Stimulated activated CD8-positive, alpha-beta memory T cell treated with anti-CD3 and anti-CD28 coated beads, Interleukin-7, amount 100 ng/mL, for 48 hours (primary cell): ENCODE measurements at places on chromosomes 2 and 18.

DNA sequence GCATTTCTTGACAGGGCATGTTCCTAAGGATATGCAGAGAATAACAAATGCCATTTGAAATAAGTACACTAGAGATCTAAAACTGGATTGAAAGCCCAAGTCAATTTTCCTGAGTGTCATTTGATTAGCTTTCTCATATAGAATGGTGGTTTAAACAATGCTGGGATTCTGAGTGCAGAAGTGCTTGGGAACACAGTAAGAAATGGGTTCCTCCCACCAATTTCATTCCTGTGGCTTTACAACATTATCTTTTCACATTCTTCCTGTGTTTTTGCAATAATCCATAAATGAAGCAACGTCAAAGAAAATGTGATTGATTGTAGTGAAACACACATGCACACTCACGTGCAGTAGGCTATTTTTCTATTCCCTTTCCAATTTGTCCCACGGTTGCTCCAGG is 1858.4 kb upstream of the PIK3C3 start:
- no peak for DNase-seq

DNA sequence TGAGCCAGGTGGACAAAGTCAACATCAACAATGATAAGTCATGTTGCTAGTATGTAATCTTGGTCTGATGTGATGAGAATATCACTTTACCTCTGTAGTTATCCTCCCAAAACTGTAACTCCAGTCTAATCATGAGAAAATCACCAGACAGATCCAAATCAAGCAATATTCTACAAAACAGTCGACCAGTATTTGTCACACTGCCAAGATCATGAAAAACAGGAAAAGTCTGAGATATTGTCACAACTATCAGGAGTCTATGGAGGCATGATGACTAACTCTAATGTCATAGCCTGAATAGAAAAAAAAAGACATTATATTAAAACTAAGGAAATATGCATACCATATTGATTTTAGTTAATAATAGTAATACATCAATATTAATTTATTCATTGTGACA is 1883.3 kb upstream of the CELF4 start:
- no peak for DNase-seq

- DNase-seq: no peak
Measured at GRCh38 chr2:54259413-54260240, 3.6 kb upstream of the TSPYL6 start.

DNA sequence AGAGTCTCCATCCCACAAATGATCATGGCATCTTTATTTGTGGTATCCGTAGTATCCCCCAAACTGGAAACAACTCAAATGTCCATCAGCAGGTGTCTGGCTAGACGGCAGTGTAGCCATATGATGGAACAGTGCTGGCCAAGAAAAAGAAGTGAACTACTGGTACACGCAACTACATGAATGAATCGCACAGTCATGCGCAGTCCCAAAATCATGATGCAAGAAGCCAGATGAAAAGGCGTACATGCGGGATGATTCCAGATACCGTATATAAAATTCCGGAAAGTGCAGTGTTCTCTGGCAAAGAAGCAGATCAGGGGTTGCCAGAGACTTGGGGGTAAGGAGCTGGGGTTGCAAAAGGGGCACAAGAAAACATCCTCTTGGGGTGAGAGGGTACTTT is 102.5 kb downstream of the ASAP2 start:
- DNase-seq: no peak

- no peak for DNase-seq
Measured at GRCh38 chr2:96249654-96250053, 16.1 kb downstream of the TMEM127 start.

DNA sequence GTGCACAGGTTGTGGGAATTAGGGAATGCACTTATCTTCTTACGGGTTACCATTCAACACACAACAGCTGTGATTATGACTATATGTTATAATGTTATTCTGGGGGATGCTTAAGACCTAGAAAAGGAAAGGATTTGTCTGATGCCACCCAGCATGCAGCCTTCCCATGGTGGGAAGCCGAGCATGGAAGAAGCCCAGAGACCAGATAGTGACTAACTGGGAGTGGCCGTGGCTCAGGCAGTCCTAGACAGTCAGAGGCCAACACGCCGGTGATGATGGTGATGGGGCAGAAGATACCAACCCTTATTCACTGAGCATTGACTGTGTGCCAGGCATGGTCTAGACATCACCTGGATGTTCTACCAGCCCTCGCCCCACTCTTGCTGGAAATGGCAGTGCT is 35.9 kb downstream of the CYRIA start:
- no peak for DNase-seq

DNA sequence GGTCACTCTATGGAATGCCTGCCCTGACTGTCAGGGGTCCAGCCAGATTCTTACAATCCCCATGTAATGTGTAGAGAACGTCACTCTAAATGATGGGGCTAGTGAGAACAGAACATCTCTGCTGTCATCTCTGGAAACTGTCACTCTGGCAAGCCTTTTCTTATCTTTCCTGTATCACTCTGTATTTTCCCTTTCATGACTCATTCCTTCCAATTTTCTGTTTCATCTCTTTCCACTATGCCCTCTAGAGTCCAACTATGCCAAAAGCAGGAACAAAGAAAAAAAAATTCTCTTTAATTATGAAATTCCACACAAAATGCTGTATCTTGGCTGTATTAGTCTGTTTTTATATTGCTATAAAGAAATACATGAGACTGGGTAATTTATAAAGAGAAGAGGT is 608.8 kb downstream of the ADCYAP1 start:
- DNase-seq: no peak

DNA sequence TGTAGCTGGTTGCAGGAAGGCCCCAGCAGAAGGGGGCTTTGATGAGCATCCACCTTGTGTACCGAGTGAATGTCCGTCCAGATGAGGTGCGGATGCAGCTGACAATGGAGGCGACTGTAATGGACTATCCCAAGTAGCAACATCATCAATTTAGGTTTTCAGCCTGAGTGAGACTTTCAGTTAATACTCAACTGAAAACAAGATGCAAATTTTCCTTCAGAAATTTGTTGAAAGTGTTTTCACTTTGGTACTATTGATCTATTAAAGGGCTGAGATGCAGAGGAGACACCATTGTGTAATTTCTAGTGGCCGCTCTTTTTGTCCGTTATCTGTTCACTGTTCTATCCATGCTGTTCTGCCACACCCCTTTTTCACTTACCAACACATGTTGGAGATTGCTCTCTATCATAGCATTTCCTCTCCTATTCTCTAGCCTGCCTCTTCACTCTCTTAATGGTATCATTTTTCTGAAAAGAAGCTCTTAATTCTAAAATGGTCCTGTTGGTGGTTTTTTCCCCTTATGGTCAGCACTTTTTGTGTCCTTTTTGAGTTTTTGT is 12.0 kb upstream of the CASP8 start:
- no peak for DNase-seq

DNA sequence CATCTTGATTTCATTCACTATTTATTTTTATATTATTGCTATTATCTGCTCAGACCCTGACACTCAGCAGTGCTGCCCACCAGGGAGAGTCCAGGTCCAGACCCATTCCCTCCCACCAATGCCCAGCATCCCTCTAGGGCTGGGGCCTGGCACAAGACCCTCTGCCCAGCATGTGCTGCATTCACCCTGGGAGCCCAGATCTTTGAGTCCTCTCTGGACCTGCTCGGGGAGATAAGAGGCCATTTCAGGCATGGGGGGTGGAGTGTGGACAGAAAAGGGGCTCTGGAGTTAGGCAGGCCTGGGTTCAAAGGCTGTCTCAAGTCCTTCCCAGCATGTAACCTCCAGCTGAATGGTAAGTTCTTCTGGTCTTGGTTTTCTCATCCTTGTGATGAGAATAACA is 209.6 kb downstream of the CYP26B1 start:
- no peak for DNase-seq

- DNase-seq: no peak
Measured at GRCh38 chr18:22110461-22110924, 58.9 kb upstream of the GATA6 start.

- DNase-seq: no peak
Measured at GRCh38 chr18:27014841-27015240, 149.3 kb upstream of the AQP4 start.

DNA sequence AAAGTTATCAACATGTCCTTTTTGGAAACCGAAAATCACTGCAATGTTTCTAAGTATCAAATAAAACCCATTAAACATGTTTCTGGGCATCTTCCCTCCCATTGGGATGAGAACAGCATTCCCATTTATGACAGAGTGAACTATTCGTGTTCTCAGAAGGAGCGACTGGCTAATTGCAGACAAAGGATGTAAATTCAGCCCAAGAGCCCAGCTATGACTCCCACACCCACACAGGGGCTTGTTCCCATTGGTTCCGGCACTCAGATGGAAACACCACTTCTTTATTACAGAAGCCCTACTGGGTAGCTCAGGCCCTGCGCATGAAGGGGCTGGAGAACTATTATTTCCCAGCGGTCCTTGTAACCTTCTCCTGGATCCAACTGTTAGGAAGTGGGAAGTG is 16.6 kb upstream of the NPAS2 start:
- DNase-seq: no peak

DNA sequence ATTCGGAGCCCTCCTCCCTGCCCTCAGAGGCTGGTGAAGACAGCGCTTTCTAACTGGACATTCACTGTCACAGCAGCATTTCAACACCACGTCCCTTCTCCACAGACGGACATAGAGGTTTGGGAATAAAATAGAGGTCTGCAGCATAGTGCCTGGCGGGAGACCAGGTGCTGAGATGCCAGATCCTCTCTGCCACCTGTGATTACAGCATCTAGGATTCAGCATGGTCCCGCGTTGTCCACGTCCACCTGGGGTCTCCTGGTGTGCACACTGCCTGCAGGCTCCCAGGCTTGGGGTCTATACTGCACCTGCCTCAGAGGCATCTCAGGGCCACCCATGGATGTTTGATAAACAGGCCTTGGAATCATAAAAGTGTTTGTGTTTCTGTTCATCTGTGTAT is 175.5 kb downstream of the TMEM18 start:
- no peak for DNase-seq

DNA sequence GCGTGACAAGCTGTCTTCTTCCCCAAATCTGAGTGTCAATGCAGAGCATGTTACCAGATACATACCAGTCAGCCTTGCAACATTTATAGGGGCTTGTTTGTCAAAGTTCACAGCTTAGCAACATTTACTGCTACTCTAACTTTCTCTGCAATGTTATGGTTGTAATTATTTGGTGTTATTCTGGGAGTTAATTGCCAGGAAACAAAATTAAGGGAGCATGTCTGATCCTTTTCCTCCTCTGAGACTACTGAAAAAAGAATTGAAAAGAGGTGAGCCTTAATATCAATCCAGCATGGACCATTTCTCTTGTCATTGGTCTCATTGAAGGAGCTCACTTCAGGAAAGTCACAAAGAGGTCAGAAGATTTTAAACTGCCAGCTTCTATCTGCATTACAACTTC is 465.6 kb upstream of the LINC00305 start:
- no peak for DNase-seq

GRCh38 chr2:171056307-171056706 is 104.4 kb downstream of the TLK1 start:
- DNase-seq: no peak

GRCh38 chr2:227351639-227352038 is 26.6 kb downstream of the MFF start:
- DNase-seq: no peak

DNA sequence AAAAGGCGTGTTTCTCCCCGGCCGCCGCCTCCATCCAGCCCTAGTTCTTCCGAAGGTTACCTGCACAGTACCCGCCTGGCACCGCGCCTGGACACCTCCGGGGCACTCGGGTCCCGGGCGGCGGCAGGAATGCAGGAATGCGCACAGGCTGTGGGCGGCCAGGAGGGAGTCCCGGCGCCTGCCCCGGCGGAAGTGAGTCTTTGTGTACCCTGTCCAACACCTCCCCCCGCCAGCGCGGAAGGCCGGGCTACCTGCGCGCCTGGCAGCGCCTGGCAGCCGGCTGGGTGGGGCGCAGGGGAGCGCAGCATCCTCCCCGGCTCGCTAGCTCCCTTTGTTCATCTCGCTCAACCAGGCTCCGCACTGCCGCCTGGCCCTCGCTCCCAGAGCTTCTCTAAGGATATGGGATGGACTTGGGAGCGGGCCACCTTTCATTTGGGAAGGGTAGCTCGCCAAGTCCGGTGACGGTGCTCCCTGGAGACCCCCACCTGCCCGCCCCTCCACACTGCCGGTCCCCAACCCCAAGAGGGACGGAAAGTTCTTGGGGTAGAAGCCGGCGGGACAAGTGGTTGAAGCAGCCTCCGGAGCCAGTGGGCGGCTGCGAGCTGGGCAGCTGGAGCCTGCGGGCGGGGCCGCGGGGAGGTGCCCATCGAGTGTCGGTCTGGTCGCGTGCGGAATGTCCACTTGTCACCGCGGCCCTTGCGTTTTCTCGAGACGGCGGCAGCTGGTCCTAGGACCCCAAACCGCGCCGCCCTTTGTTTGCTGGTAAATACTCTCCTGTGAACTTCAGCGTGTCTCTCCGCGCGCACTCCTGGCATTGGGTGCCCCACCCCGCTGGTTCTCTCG is 1.2 kb upstream of the ST6GAL2 start:
- no peak for DNase-seq

DNA sequence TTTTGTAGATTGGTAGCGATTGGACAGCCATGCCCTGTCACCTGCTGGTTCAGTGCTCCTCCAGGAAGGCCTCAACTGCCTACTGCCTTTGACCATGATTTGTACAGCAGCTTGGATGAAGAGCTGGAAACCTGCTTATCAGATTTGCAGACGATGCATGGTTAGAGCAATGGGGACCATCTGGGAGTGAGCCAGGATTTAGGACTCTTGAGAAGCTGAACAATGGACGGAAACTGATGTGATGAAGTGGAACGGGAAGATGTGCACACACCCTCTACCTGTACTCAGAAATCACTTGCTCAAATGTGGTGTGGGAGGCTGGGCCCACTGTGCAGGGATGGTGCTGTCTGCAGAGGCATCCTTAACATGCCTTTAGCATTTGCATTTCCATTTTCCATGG is 57.2 kb downstream of the NCK2 start:
- no peak for DNase-seq

- DNase-seq: no peak
Measured at GRCh38 chr2:171185941-171186340, 25.2 kb upstream of the TLK1 start.

GRCh38 chr2:79638410-79638809 is 125.6 kb downstream of the CTNNA2 start:
- DNase-seq: no peak

DNA sequence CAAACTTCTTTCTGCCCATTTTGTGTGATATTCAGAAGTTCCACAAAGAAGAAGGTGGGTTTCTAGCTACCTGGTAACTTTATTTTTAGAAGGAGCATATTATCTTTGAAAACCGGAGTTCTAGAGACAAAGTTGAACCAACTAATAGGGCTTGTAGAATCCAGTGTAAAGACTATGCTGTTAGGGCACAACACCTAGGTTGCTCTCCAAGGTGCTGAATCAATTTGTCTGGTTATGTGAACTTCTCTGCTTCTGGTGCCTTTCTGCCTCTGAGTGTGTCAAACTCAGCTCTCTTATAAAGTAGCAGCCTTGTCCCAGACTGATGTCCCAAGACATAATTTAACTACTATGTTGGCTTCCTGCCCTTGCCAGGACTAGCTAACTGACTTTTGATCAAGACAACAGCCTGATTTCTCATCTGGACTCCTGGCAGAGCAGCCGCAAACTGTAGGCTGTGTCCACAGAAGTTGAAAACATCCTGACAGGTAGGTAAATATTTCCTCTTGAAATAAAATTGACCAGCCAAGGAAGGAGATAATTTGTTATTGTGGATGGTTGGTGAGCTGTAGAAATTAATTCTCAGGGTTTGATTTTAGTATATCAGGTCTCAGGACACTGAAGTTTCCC is 119.4 kb downstream of the CYRIA start:
- no peak for DNase-seq

GRCh38 chr18:12377556-12378197 is 650 bp upstream of the AFG3L2 start:
- no peak for DNase-seq
